Cerebellum (tissue), 4 donors: ENCODE measurements at places on chromosomes 3 and 15. TPM values are rescaled to one million over a fixed set of nuclear protein-coding genes. Genes with fewer than 3 reads are reported as not detected.

The NANOGP8 gene
- 0.91 TPM for total RNA-seq

The PP2D1 gene
- total RNA-seq, result not detected

The CIAO2A gene
- 33.6 TPM for total RNA-seq

The SNTN gene
- not detected for total RNA-seq

The CNTN6 gene
- total RNA-seq, result 24.1 TPM

The SOX14 gene
- total RNA-seq, result 0.73 TPM

The RBP2 gene
- not detected for total RNA-seq

The PARP15 gene
- total RNA-seq, result 0.36 TPM

The NECTIN3 gene
- 98.5 TPM for total RNA-seq

The BNC1 gene
- 0.18 TPM for total RNA-seq

The EEFSEC gene
- 5.8 TPM for total RNA-seq

The FEZF2 gene
- 0.09 TPM for total RNA-seq

The GOLGA8H gene
- 0.64 TPM for total RNA-seq

The FGD5 gene
- total RNA-seq, result 4.7 TPM

The PXK gene
- total RNA-seq, result 39.8 TPM

The SLC28A1 gene
- total RNA-seq, result not detected

- DNase-seq, result no peak
Observed at GRCh38 chr3:10644189-10644588, 138.8 kb upstream of the ATP2B2 start.

GRCh38 chr3:187999821-188000220 lies 154.1 kb upstream of the LPP start:
- no peak for DNase-seq

- no peak for DNase-seq
Observed at GRCh38 chr15:90231028-90232017, 2.4 kb downstream of the CIB1 start.

DNA sequence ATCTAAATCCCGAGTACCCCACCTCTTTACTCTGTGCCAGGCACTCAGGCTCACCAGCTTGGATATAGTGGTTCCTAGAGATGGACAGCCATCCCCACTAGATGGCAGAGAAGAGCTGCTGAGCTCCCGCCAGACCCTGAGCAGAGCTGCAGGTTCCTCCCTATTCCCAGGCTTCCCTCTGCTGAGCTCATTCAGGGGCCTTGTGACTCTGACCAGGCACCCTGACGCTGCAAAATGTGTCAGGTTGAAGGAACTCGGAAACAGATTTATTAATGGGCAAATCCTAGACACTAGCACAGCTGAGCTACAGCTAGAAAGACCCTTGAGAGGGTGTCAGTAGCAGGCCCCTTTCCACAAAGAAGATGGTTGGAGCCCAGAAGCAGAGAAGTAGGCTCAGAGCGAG lies 38.2 kb upstream of the RHO start:
- DNase-seq, result peak; percentile 86

GRCh38 chr3:113002679-113003078 lies 11.9 kb downstream of the GTPBP8 start:
- DNase-seq, result no peak

DNA sequence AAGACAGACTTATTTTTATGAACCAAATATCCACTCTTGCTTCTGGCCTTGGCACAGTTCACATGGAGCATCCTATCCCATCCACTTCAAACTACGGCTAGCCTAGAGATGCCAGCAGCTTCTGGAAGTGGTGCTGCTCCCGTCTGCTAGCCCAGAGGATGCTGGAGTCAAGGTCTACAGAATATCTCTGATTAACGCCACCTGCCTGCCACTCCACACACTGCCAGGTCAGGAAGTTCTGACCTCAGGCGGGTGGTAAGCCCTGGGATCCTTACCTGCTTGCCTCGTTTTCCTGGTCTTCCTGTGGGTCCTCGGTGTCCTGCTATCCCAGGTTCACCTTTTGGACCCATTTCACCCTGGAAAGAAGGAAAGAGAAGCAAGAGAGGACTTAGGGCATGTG lies 42.9 kb downstream of the EAF1 start:
- DNase-seq, result no peak

DNA sequence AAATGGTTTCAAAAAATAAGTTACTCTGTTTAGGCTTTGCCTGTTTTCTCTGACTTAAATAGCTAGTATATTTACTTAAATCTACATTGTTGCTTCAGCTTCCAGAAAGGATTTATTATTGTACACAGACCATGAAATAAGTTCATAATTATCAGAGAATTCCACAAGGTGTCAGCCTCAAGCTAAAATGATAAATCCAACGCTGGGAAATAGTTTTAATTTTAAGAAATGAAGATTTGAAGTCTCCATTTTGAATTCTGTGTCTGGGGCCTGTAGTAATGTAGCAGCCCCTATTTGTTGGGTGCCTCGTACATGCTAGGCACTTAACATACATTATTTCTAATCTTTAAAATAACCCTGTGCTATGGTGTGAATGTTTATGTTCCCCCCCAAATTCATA lies 92.6 kb upstream of the KCNMB2 start:
- no peak for DNase-seq

DNA sequence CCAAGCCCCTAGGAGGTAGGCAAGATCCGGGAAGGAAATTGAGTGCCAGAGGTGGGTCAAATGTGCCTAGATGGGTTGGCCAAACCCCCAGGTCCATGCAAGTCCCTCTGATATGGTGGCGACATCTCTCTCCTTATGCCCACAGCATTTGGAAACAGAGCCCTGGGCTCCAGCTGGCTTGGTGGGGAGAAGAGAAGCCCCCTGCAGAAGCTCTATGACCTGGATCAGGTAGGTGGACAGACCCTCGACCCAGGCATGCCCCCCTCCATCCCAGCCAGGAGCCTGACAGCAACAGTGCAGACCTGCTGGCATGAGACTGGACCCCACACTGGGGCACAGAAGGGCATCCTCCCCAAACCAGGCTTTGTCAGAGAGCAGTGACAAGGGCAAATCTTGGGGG lies 12.2 kb downstream of the CHST13 start:
- DNase-seq, result no peak

DNA sequence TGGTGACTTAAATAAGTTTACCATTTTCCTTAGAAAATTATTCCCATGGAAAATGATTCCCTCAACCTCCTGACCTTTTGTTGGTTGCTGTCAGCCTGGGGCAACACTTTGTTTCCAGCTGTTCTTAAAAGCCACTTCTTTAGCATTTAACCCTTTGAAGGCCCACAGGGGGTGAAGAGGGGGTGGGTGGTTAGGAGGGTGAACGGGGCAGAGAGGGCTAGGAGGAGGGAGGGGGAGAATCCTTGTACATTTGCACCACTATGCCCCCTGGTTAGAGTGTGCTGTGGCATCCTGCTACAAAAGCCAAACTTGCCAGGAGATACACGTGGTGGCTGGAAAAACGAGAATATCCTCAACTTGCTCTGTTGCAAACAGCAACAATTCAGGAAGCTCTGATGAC lies 273.2 kb upstream of the RGMA start:
- DNase-seq, result no peak

DNA sequence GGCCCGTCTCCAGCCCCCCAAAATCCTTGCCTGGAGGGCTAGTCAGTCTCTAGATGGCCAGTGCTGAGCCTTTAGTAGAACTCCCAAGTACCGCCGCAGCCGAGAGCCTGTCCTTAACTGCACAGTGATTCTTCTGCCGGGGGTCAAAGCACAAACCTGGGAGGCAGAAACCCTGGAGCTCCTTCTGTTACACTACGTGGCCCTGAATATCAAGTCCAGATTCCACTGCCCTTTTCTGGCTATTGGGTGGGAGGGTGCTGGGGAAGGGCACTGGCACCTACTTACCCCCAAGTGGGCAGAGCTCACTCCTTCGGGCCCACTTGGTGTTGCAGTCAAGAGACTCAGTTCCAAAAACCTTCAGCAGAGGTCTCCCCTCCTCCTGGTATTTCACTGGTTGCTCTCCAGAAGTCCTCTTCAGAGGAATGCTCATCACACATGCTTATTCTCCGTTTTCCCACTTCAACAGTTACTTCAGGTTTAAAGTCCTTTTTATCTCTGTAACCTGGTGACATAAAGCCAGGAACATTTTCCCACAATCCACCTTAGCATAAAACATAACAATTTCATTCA lies 10.8 kb downstream of the PDHB start:
- DNase-seq, result no peak

DNA sequence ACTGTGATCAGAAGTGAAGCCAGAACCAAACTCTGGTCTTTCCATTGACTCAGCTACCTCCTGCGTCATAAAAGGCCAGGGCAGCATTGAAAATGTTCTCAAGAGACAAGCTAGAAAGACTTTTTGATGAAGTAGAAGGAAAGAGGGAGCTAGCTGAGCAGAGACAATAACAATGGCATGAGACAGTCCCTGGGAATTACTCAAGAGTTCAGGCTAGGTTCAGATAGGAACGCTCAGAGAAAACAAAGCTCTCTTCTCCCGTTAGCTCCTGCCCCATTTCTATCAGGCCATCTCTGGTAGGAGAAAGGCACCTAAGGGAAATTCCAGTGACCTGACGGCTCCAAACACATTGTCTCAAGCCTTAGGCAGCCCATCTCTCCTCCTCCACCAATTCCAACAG lies 7.0 kb upstream of the OXTR start:
- no peak for DNase-seq

DNA sequence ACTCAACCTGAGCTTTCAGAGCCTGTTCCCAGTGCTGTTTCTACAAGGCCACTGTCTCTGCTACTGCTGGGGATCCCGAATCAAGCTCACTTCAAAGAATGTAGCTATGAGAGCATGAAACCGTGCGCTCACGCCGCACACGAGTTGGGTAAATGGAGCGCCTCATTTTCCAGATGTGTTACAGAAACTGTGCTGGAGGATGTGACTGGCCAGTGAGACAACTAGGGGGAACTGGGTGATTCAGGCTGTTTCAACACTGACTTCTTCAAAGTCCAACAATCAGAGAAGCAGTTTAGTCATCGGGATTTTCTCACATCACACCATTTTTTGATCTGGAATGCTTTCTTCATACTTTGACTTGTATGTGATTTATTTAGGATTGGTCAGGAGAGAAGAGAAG lies 3.5 kb downstream of the ZNF710 start:
- DNase-seq, result no peak

- DNase-seq, result no peak
Observed at GRCh38 chr3:45003406-45003805, 22.7 kb upstream of the CLEC3B start.

DNA sequence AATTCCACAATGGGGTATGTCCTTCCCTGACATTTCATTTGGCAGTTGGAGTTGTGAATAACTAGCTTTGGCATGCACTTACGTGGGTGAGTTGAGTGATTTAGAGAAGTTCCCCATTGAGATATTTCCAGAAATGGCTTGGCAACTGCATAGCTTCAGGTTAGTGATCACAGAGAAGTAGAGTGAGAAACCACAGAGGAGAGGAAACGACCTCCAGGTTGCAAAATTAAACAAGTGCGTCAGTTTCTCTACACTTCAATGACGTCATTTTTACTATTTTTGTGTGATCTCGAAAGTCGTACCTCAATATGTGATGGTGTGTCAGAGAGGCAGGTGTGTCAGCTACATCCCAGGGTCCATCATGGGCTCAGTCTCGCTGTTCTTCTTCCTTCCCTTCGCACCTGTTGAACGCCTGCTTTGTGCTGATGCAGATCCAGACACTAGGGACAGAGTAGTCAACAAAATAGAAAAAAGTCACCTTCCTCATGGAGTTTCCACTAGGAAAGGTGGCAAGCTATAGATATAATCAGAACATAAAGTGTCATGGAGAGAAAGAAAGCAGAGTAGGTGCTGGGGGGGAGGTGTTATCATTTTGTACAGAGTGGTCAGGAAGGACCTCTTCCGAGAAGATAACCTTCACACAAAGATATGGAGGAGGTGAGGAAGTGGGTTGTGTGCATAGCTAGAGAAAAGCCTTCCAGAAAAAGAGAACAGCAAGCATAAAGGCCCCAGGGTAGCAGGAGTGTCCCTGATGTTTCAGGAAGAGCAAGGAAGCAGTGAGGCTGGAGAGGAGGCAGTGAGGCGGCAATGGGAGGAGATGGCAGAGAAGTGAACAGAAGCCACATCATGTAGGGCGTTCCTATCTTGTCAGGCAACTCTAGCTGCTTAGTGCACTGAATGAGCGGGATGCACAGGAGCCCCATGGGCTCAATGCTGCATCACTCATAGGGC lies 75.6 kb downstream of the MCTP2 start:
- no peak for DNase-seq

DNA sequence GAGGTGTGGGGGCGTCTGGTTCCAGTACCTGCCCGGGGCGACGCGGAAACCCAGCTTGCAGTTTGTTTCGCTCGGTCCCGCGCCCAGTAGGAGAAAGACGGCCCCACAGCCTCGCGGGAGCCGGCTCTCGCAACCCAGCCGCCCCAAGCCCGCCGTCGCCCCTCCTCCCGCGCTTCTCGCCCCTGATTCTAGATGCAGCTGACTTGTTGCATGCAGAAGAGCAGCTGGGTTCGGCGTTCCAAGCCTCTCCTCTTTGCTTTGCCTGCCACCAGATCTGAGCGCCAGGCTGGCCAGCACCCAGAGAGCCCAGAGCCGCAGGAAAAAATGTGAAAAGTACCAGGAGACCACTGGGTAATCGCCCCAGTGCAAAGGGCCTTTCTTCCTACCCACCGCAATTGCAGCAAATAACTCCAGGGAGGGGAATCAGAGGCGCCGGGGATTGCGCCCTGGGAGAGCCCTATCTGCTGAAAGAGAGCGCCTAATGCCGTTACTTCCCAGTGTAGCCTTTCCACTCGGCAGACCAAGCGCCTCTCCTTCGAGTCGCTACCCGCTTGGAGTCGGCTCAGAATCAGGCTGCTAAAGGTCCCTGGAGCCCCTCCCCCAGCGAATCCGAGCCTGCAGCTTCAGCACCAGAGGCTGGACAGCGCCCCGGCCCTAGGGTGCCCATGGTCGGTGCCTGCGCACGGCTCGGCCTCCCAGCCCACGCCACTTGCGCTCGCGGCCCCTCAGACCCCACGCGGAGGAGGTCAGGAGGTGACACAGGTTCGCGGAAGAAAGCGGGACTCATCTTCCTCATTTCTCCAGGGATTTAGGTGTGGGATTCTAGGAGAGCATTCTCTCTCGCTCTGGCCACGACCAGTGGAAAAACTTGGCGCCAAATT lies 15.7 kb upstream of the AEN start:
- peak; percentile 39 for DNase-seq

GRCh38 chr3:22507709-22508108 lies 695.4 kb upstream of the UBE2E2 start:
- no peak for DNase-seq

DNA sequence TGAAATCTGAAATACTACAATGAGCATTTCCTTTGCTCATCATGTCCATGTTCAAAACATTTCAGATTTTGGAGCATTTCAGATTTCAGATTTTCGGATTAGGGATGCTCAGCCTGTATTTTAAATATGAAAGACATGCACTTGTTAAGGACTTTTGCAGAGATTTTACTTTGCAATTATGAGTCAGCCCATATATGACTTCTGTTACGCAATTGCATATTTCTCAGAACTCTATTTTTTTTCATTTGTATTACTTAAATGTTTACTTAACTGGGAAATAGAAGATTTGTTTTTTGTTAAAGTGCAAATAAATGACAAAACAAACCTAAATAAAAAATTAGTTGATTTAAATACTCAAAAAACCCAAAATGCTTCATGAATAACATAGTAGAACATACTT lies 376.2 kb downstream of the ZBTB20 start:
- no peak for DNase-seq

DNA sequence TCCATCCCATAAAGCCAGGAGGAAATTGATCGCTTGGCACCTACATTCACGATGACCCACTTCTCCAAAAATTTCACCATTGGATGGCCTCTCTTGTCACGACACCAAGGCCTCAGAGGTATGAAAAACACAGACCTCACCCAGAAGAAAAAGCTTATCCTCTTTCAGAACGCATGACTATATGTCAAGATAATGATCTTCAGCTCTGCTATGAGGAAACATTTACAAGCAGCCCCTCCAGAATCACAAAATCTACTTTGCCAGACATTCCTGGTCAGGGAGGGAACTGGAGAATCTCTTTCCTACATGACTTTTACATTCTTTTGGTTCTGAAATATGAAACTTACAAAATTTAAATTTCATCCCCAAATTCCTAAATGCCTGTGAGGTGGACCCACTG lies 122.7 kb downstream of the WNT5A start:
- no peak for DNase-seq
